ENCODE measurements at places on chromosomes 11 and 22.

DNA sequence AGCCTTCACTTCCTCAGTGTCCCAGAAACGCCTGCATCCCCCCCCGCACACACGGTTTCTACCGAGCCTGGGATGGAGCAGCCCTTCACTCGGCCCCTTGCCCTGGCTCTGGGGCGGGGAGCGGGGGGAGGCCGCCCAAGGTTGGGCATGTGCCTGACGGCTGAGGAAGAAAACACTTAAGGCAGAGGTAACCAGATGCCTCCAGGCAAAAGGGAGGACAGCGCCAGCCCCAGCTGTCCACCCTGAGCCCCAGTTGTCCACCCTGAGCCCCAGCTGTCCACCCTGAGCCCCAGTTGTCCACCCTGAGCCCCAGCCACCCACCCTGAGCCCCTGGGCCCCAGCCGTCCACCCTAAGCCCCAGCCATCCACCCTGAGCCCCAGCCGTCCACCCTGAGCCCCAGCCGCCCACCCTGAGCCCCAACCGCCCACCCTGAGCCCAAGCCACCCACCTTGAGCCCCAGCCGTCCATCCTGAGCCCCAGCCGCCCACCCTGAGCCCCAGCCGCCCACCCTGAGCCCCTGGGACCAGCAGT is 3.8 kb upstream of the TTLL8 start:
- DNase-seq, result no peak

- no peak for DNase-seq
Observed at GRCh38 chr22:45731041-45731797, 59.6 kb downstream of the ATXN10 start.

DNA sequence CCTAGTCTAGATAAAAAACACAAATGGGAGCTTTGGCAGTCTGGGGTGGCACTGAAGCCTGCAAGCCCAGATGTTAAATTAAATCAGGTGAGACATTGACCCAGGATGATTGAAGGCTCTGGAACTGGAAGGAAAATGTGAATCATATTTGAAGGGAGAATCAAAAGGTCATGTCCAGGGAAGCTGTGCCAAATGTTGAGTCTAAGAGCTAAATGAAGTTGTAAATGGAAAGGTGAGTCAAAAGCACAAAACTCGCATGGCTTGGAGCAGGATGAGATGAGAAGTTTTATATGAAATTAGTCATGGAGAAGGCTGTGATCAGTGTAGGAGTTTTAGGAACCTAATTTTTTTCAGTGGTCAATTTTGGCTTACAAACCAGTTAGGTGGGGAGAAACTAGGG is 301.1 kb downstream of the BLID start:
- DNase-seq, result no peak

- no peak for DNase-seq
Observed at GRCh38 chr22:38981005-38981991, 849 bp upstream of the APOBEC3B start.

DNA sequence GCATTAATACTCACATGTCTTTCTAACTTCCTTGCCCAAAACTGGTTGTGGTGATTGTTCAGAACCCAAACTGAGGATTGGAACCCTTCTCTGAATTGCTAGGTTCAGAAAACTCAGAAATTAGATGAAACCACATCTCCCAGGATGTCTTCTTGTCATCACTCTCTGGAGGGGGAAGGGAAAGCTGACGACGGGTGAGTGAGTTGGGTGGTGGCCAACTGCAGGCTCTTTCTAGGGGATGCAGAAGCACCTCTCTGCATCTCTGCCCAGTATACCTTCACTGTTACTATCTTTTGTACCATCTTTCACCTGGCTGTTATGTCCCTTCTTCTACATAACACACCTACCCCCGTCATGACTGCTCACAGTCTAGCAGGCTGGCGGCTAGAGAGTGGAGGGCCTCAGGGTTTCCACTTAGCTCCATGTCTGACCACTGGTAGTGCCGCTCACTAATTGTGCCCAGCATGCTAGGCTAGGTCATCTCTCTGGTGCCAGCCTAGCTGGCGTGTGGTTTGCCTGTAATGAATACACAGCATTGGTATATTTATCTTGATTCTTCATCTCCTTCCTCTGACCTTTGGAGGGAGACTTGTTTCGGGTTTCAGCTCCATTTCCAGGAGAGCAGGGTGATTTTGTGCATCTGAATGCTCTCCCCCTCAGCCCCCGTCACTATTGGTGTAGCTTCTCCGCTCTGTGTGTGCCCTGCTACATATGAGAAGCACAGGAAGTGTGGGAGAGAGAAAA is 7.3 kb downstream of the GRAMD1B start:
- peak; percentile 68 for DNase-seq

DNA sequence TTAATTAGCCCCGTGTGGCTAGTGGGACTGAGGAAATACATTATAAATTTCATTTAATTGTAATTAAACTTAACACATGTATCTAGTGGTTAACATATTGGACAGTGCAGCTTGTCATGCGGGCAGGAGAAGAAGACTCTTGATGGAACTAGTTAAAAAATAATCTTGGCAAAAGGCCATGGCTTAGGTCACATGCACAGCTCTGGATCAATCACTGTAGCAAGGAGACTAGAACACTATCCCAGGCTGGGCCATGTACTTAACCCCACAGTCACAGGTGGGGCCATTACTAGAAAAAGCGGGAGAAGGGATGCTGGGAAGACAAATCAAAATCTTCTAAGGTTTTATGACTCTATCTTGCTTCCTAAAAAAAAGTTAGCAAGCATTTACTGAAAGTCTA is 8.7 kb upstream of the HEPACAM start:
- no peak for DNase-seq

- no peak for DNase-seq
Observed at GRCh38 chr11:1209371-1210057, 13.4 kb upstream of the MUC5B start.

DNA sequence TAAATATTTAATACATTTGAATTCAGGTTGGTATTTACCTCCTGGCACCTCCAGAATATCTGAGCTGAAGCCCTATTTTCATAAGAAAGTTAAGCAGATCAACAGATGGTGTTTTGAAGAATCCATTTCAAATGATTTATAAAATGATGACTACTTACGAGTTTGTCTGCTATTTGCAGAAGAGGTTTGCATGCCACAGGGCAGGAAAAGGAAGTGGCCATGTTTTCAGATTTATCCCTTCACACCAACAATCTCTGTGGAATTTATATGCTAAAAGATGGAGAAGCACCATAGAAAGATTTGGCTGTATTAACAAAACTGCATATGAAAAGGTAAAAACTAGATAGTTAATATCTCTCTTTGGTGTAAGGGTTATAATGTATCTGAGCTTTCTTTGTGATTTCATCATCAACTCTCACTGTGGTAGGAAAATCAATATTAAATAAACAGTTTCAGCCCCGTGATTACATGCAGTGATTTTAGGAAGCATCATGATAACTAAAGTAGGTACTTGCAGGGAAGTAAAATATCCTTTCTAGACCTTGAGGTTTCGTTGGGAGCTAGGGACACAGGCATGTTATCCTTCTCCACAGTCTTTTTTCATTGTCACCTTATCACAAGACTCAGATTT is 2.6 kb downstream of the BMAL1 start:
- no peak for DNase-seq

- DNase-seq, result no peak
Observed at GRCh38 chr22:45268167-45268957, 16.4 kb upstream of the UPK3A start.

GRCh38 chr11:131038597-131038996 is 122.3 kb upstream of the SNX19 start:
- DNase-seq, result no peak

- DNase-seq, result no peak
Observed at GRCh38 chr11:120219232-120219937, 8.6 kb downstream of the OAF start.

- DNase-seq, result no peak
Observed at GRCh38 chr11:64128255-64129006, 37.5 kb downstream of the MACROD1 start.

DNA sequence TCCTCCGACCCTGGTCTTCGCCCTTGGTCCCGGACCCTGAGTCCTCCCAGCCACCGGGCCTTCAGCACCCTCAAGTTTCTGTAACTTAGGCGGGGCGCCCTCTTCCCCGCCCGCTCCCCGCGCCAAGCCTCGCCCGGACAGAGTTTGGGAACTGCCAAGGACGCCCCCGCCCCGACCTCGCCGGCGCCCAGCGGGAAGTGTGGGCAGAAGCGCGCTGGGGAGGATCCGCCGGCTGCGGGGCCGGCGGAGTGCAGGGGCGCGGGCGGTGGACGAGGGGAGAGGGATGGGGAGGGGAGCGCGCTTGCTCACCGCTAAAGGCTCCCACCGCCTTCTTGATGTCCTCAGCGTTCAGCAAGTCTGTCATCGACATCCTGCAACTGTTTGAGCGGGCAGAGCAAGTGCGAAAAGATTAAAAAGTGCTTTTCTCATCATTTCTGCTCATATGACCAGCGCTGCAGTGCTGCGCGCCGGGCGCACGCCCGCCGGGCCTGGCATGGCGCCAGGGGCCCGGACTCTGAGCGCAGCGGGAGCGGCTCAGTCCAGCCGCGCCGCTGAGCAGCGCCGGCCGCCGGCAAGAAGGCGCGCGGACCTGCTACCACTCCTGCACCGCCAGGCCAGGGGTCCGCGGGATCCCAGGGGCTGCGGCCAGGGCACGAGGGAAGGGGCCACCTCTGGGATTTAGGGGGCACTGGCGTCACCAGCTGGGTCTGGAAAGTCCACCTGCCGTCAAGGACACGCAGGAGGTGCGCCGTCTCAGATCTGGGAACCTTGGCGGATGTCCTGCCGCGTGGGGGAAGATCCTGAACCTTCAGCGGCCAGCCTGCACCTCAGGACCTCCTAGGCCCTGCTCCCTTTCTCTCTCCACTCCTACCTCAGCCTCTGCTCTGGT is at the start of gene PVALB:
PVALB (minus strand) TSS at position 400 of the 889 bp plus-strand sequence; CDS start at position 370, 30 bp downstream.
- DNase-seq, result no peak

DNA sequence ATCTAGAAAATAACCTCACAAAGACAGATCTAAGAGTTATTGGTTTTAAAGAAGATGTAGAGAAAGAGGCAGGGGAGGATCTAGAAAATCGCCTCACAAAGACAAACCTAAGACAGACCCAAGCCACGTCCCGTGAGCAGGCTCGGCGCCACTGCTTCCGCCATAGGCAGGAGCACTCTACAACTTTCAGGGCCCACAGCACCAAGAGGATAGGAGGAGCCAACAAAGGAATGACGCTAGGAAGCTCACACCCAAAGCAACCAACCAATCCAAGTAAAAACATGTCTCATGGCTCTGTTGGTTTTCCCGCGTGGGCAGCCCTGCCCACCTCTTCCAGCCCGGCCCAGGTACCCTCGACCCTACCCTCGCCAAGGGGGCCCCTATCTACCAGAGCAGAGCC is 4167.4 kb upstream of the OR11H1 start:
- no peak for DNase-seq

GRCh38 chr11:1779034-1779805 is 15.5 kb upstream of the CTSD start:
- no peak for DNase-seq

- peak; percentile 81 for DNase-seq
Observed at GRCh38 chr11:76588455-76589325, 81.9 kb downstream of the LRRC32 start.

GRCh38 chr11:133982876-133983275 is 26.1 kb upstream of the IGSF9B start:
- no peak for DNase-seq

- no peak for DNase-seq
Observed at GRCh38 chr22:35617137-35617755, at the start of gene MB. TSS of gene MB (minus strand) at chr22:35617329. CDS start at chr22:35617257, 72 bp downstream.

DNA sequence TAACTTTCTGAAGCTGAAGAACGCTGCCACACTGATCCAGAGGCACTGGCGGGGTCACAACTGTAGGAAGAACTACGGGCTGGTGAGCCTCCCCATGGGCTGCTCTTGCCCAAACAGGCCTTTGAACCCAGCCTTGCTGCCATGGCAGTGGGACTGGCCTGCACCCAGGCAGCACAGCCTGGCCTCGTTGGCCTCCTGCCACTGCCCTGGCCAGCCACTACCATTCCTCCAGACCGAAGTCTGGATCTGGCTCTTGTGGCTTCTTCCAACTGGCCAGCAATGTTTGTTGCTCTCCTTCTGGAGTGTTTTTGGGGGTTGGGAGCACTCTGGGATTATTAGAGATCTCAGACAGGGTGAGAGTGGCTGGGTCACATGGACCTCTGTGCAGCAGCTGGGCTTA is 51.0 kb downstream of the MYO7A start:
- no peak for DNase-seq

GRCh38 chr11:76579056-76579751 is 91.3 kb downstream of the LRRC32 start:
- no peak for DNase-seq

- DNase-seq, result no peak
Observed at GRCh38 chr22:40451210-40451609, 80.8 kb downstream of the SGSM3 start.

DNA sequence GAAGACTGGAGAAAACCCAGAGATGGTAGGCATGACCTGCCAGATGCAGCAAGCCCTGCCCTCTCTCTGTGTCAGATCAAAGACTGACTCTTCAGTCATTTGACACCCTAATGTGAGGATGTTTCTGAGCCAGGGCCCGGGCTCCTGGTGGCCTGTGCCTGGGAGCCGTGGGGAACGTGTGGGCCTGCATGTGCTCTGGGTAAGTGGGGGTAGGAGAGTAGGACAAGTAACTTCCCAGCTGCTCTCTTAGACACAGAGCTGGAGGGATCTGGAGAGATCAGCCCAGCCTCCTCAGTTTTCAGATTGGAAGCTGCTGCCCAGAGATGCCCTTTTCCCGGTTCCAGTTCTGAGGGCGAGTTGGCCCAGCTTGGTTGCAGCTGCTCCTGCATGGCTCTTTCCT is 110.8 kb downstream of the TEAD1 start:
- DNase-seq, result no peak

DNA sequence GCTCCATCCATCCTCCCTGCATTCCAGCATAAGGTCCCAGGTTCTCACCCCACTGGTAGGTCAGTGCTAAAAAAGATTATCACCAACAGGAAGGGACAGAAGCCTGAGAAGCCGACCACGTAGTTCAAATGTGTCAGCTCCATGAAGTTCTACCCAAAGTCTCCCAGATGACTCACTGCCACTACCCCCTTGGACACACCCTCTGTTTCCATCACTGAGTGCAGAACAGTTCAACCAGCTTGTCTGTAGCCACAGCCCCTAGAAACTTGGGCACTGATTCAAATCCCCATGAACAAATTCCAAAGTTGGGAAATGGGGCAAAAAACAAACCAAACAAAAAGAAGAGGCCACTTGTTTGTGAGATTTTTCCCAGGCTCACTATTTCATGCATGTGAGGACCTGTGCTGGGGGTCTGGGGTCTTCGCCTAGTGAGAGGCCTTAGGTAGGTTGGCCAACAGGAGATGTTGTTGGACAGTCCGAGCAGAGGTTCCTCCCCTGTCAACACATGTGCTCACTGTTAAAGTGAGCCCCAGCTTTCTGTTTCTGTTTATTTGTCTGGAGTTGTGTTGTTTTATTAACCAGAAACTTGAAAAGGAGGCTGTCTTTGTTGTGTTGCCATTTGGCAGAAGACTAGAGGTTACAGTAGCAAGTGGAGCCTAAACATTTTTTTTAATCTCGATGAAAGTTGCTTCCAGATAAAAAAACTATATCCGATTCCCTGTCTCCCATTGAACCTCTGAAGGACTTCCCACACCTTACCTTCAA is 24.2 kb upstream of the FLI1 start:
- no peak for DNase-seq

- no peak for DNase-seq
Observed at GRCh38 chr11:75487365-75487764, 38.4 kb downstream of the GDPD5 start.

Measured in activated CD8-positive, alpha-beta memory T cell treated with anti-CD3 and anti-CD28 coated beads, Interleukin-2, amount 10 ng/mL, durations not matched to agents 7 days and 5 days (primary cell).